Lung microvascular endothelial cell (primary cell): ENCODE measurements at places on chromosomes 16 and 17. TPM values are rescaled to one million over a fixed set of nuclear protein-coding genes. Genes with fewer than 3 reads are reported as not detected.

DNA sequence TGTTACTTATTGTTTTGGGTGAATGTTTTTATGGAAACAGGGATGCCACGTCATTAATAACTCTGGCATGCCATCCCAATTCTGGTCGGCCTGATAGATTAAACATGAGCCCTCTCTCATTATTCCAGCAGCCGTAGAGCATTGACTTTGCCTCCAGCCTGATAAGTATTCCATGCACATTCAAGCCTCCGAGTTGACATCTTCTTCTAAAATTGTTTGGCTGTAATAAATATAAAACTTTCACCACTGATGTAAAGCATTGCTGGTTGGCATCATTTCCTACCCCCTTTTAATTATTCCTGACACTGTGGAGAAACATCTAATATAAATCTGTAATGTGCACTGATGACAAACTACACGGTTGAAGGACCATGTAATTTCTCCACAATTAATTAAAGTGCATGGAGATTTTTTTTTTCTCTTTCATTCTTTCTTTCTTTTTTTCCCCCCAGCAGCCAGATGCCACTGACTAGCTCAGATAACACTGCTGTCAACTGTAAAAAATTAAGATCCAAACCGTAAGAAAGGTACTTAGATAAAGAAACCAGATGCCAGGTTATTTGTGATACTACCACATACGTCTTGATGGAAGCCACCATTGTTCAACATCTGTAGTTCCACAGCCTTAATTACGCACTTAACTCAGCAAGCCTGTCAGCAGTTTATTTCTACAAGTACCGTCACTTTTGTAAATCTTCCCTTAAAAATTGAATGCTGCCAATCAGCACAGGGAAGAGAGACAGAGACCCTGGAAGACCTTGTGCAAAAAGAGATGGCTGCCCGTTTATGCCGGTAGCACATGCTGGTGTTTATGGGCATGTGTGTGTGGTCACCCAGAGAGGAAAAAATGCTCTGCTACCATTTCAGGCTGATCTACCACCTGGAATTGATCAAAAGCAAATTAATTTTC lies 237.7 kb downstream of the IRX3 start:
- no peak for DNase-seq

GRCh38 chr16:54080524-54081008 lies 206.0 kb downstream of the IRX3 start:
- DNase-seq: peak; percentile 62

DNA sequence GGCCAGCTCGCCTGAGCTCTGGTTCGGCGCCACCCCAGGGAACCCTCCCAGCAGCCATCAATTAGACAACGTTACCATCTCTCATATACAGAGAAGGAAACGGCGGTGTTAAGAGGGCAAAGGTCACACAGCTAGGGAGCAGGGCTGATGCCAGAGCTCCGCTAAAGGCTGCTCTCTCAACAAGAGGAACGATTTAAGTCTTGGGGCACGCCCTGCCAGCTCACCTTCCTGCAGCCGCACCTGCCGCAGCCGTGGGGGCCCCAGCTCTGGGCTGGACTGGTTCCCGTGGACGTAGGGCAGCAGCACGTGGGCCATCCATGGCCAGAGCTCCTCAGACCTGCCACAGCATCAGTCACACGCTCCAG lies 43.5 kb downstream of the PKD1 start:
- no peak for DNase-seq

DNA sequence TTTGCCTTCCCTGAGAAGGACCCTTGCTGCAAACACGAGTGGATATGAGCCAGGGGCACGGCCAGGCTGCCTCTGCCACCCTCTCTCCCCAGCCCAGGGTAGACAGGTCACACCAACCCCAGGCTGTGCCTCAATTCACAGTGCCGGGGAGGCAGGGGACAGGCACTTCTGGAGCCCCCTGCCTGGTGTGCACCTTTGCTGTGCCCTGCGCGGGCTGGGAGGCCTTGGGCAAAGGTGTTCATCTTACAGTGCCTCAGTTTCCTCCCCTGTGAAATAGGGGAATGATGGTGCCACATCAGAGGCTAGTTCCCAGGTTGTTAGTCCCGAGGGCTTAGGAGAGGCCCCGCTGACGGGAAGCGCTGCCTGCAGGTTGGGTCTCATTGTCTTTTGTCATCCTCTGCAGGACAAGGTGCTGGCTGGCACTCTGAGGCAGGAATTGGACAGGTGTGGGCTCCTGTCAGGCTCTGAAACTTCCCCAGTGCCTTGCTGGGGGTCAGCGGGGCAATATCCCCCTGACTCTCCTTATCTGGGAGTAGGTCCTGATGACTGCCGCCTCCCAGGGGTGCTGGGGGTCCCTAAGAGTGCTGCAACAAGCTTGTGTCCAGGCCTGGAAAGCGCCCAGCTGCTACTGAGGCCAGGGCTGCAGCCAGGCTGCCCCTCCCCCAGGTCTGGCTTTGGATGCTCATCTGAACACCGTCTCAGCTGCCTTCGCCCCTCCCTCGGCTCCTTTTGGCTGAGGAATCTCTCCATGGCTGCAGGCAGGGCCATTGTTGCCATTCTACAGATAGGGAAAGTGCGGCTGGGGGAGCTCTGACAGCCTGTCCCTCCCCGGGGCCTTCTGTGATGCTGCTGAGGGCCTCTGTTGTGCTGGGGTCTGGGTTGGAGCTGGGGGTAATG lies 3.1 kb downstream of the PRSS21 start:
- DNase-seq: no peak

The HLF gene
- not detected in 2 replicates for total RNA-seq

DNA sequence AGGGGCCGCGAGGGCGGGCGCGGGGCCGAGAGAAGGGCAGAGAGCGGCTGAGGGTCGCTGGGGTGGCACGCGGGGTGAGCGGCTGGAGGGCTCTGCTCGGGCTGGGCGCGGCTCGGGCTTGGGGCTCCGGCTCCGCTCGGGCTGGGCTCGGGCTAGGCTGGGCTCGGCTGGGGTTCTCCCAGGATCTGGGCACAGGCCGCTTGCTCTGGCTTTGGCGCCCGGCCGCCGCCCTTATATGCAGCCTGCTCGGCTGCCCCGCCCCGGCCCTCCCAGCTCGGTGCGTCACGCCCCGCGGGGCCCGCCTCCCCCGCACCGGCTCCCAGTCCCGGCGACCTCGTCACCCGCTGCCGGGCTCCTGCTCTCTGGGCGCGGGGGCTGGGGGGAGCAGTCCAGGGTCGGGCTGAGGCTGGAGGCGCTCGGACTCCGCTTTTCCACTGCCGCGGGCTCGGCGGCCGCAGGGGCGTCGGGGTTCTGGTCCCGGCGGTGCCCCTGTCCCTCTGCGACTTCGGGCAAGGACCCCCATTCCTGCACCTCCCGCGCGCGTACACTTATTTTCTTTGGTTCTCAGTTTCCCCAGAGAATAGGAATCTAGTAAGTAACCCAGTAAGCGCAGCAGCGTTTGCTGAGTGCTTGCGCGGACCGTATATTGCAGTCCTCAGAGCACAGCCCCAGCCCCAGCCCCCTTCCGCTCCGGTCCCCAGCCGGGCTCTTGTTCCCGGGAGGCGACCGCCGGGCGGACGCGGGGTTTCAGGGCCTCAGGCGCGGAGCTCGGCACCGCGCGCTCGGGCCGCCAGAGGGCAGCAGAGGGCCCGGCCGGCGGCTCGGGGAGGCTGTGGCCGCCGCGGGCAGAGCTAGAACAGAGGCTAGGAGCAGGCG lies at the start of gene RASD1:
Gene RASD1, minus strand, starts transcription at position 207 of the 876 bp plus-strand sequence. CDS start 214 bp downstream, outside the sequence.
- peak; percentile 88 for DNase-seq

The CNGB1 gene
- total RNA-seq: not detected in 2 replicates

- no peak for DNase-seq
Measured at GRCh38 chr17:61724777-61725176, 133.8 kb upstream of the NACA2 start.

The BORCS6 gene
- total RNA-seq: 7.8 and 8.9 TPM in 2 replicates

The KIAA0513 gene
- 14.4 and 20.8 TPM in 2 replicates for total RNA-seq

DNA sequence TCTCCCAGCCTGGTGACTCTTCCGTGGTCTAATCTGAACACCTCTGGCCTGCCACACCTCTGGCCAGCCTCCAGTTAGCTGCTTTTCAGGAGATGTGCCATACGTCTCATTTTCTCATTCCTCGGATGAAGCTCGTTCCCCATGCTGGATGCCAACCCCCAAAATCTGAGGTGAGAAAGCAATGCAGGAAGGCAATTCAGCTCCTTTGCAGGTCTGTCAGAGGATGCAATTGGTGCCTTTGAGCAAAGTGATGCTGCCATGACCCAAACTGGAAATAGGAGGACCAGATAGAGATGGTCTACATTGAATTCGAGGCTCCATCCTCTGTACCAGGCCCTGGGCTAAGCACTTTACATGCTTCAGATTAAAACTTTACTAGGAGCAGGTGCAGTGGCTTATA lies 11.0 kb upstream of the CUEDC1 start:
- DNase-seq: no peak

The NXPH3 gene
- 1.1 and 3.0 TPM in 2 replicates for total RNA-seq

The CPHXL2 gene
- total RNA-seq: not detected in 2 replicates

DNA sequence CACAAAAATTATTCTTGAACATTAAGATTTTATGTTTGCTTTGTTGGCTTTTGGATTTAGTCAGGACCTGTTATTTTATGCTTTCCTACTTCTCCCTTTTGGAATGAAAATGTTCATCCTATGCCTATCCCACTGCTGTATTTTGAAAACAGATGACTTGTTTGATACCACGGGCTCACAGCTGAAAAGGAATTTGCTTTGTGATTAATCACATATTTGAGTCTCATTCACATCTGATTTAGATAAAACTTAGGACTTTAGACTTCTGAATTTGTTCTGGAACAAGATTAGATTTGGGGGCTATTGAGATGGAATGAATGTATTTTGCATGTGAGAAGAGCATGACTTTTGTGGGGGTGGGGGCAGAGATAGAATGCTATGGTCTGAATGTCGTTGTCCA lies 1012.6 kb downstream of the CDH11 start:
- no peak for DNase-seq
